ENCODE measurements at places on chromosomes 3 and 15. TPM values are rescaled to one million over a fixed set of nuclear protein-coding genes. Genes with fewer than 3 reads are reported as not detected.

WDR93 gene
- total RNA-seq: not detected

ITPKA gene
- 1.0 TPM for total RNA-seq

LYZL4 gene
- not detected for total RNA-seq

C3orf49 gene
- total RNA-seq: not detected

RASGRP1 gene
- 44.2 TPM for total RNA-seq

ZSCAN2 gene
- 5.6 TPM for total RNA-seq

- DNase-seq: no peak
These were observed 10.1 kb upstream of the ITGA11 start for GRCh38 chr15:68442041-68442440.

GRCh38 chr15:25510146-25510545 is 71.3 kb upstream of the UBE3A start:
- DNase-seq: no peak

- no peak for DNase-seq
These were observed 40.5 kb upstream of the EIF1B start for GRCh38 chr3:40268802-40269524.

DNA sequence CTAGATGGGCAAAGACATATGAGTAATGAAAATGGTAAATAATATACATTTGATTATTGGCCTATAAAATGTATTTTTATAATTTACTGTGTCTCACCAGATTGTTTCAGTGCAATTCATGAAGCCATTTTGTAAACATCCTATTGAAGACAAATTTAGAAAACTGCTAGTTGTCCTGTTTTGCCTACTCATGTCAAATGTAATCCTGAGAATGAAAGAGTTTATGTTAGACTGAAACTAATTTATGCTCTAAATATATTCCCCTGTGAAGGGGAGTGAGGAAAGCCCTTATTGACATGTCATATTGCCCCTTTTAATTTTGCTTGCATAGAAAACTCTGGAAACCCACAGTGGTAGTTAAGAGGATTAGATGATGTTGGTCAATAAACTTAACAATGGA is 610.0 kb downstream of the NAALADL2 start:
- DNase-seq: no peak

GRCh38 chr3:61664105-61664482 is 102.7 kb downstream of the PTPRG start:
- DNase-seq: no peak

DNA sequence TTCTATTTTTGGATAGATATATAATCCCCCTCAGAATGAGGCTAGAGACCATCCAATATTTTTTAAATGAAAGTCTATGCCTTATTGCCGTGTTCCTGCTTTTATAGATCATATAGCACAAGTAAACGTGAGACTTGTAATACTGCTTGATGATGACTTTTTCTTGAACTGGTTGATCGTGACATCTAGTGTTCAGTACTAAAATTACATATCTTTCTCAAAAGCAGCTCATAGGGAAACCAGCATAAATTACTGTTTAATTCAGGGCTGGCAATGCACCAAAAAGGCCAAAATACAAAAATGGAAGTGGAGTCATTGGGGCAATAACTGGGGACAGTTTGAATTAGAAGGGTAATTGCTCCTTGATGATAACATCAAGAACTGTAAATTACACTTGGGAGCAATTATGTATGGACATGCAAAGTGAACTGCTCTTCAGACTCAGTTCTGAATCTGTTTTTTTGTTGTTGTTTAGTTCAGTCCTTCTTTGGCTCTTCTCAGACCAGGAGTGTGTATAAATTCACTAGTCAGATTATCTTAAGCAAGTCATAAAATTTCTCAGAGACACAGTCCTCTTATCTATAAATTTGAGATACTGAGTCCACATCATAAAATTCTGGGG is 325.3 kb downstream of the THSD4 start:
- DNase-seq: no peak

GRCh38 chr15:89462198-89462912 is 34.0 kb downstream of the RHCG start:
- no peak for DNase-seq

- DNase-seq: no peak
These were observed 48.8 kb upstream of the PLXNA1 start for GRCh38 chr3:126934031-126934531.

DNA sequence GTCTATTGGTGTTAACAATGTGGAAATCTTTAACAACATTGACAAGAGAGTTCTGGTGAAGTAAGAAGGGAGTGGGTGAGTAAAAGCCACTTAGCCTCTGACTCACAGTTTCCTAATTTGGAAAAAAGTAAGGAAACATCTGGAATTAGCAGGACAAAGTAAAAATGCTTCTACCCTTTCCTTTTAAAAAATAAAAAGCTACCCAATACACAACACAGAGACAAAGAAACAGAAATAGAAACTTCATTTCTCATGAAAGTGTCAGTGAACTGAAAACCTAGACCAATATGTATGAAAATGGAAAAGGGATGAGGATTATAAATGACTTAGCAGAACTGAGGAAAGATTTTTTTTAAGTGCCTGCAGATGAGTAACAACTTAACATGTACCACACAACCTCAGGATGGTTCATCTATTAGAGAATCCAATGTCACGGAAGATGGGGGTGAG is 65.4 kb downstream of the SSR3 start:
- no peak for DNase-seq

DNA sequence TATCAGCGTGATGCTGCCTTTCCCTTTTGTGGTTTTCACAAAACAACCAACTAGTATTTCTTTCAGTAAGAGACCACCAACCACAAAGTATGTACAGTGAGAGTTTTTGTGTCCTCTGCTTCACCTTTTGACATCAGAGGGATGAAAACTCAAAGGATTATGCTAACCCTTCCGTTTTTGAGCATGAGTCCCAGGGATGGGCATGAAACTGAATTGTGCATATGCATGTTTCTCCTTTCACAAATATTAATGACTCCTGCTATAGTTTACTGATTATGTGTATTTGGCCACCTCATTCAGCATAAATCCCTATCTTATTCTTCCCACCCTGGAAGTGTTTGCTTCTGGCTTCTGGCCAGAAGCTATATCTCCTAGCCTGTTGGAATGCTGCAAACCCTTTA is 59.2 kb downstream of the RSRC1 start:
- no peak for DNase-seq

- no peak for DNase-seq
These were observed 39.5 kb downstream of the TMEM108 start for GRCh38 chr3:133077688-133078087.

- DNase-seq: no peak
These were observed 10.1 kb downstream of the SEMA3F start for GRCh38 chr3:50164984-50165909.

DNA sequence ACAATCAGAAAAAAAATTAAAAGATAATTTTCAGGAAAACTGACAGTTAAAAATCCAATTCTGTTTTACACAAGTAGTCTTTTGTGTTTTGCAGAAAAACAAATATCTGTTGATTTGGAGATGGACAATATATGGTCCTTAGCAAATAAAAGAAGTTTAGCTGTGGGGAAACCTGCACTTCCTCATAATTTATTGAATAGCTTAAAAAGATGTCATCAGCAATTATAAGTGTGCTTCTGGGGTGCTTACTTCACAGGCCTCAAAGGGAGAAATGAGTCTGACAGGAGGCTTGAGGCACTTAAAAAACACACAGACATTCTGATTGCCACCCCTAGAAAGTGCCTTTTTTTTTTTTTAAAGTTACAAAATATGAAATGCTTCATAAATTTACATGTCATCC is 31.6 kb upstream of the CERS3 start:
- DNase-seq: no peak

GRCh38 chr15:83767741-83768140 is 113.8 kb downstream of the ADAMTSL3 start:
- no peak for DNase-seq

DNA sequence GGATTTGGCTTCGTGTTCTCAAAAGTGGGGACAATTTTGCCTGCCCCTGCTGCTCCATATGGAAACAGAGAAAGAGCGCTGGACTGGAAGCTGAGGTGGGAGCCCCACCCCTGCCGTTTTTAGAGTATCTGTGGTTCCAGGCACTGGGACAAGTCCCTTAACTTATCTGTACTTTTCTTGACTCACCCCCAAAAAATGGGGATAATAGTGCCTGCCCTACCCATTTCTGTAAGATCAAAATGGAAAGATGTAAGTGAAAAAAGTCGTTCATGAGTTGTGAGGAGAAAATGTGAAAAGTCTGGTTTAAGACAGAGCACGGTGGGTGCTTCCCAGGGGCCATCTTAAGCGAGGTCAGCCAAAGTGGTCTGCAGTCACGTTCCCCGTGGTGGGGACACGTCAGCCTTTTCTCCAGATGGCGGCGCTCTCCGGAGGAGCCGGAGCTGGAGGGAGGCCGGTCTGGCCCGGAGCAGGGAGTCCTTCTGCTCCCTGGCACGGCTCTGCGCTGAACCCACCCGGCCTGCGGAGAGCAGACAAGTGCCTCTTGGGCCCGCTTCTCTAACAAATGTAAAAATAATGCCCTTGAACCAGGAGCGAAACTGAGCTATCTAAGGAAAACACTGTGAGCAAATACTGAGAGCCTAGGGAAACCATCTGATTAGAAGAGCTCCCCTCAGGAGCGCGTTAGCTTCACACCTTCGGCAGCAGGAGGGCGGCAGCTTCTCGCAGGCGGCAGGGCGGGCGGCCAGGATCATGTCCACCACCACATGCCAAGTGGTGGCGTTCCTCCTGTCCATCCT is at the start of gene CLDN18:
TSS of gene CLDN18 (plus strand) at position 690 of the 797 bp plus-strand sequence. CDS start at position 751, 61 bp downstream.
- DNase-seq: no peak

GRCh38 chr3:103380391-103380790 is 945.6 kb downstream of the ZPLD1 start:
- DNase-seq: no peak

GRCh38 chr3:52551118-52551517 is 14.7 kb downstream of the UQCC5 start:
- no peak for DNase-seq

- no peak for DNase-seq
These were observed 267.0 kb upstream of the CFAP20DC start for GRCh38 chr3:59316688-59317275.

GRCh38 chr3:128317698-128318231 is 148.9 kb downstream of the DNAJB8 start:
- no peak for DNase-seq

DNA sequence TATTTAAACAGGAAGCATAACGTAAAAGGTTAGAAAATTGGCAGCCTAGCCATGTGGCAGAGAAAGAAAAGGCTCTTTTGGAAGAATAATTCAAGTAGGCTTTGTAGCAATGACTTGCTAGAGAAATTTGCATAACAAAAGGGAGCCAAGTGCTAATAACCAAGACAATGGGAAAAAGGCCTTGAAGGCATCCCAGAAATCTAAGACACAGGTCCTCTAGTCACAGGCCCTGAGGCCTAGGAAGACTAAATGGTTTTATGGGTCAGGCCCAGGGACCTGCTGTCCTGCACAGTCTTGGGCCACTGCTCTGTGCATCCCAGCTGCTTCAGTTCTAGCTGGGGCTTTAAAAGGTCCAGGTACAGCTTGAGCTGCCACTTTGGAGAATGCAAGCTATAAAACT is 78.5 kb downstream of the FGF7 start:
- no peak for DNase-seq

GRCh38 chr3:16918683-16919025 is 33.9 kb downstream of the PLCL2 start:
- no peak for DNase-seq

GRCh38 chr15:44542596-44542995 is 5.6 kb downstream of the EIF3J start:
- DNase-seq: no peak

DNA sequence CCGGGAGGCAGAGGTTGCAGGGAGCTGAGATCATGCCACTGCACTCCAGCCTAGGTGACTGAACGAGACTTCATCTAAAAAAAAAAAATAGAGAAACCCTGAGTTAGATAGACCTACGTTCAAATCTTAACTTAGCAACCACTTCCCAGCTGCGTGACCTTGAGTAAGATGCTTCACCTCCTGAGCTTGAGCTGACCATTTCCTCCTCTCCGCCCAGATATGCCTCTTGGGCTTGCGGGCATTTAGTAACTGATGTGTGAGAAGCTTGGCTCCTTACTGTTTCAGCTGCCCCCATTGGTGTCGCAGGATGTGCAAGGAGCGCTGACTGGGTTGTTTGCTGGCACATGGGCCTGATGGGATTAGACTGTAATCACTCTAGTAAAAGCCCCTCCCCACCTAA is 26.9 kb upstream of the ATG7 start:
- DNase-seq: no peak

- no peak for DNase-seq
These were observed 1333.5 kb upstream of the CADM2 start for GRCh38 chr3:83625261-83625660.

GRCh38 chr3:57006949-57007419 is 53.5 kb upstream of the SPATA12 start:
- no peak for DNase-seq

DNA sequence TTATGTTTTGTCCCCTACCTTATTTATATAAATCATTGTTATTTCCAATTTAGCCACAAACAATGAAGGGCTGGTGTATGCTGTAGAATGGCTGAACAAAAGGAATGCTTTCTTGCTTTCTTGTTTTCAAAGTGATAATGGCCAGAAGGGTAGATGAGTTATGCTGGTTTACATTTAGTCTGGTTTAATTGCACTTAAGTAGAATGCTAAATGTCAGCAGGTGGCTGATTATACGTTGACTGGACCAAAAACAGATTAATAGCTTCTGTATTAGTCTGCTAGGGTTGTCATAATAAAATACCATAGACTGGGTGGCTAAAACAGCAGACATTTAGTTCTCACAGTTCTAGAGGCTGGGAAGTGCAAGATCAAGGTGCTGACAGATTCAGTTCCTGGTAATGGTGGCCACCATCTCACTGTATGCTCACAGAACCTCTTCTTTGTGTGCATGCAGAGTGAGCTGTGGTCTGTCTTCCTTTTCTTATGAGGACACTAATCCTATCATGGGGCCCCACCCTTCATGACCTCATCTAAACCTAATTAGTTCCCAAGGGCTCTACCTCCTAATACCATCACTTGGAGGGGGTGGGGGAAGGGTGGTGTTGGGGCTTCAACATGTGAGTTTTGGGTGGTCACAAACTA is 17.1 kb upstream of the XIRP1 start:
- no peak for DNase-seq

GRCh38 chr3:148551767-148552260 is 145.9 kb upstream of the AGTR1 start:
- DNase-seq: no peak

DNA sequence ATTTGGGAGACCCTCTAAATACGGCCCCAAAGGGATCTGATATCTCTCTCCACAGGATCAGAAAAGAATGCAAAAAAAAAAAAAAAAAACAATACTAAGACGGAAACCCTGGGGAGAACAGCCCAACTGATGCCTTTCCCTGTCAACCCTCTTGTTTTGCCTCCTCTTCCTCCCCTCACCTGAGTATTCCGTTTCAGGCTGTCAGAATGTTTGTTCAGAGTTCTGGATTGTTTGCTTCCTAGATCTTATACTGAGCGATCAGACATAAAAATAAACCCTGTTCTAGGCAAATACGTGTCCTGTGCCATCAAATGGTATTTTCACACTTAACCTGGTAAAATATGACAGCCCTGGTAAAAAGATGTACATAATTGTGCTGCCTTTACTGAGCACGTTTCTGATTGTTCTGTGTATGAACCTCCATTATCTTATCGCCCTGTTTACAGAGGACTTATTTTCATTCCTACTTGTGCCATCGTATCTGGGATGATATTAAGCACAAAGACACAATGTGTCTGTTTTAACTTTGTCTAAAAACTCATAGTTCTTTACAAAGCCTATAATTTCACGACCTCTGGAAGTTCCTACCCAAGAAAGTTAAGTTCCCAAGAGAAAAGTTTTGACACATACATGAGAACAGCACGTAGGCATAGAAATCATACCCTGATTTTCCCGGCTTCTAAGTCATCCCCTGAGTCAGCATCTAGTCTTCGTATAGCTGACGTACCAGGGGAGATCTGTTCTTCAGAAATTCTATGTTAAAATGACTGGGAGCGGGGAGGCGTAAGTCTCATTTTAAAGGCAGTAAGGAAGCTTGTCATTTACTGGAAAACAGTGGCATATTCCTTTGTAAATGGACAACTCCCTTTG is 856 bp downstream of the ZBTB38 start:
- DNase-seq: no peak

Data from activated naive CD4-positive, alpha-beta T cell treated with anti-CD3 and anti-CD28 coated beads for 36 hours (primary cell).